ENCODE measurements at places on chromosomes 16 and 17.

- DNase-seq = no peak
Measured at GRCh38 chr17:67672592-67673335, 45.0 kb upstream of the NOL11 start.

- DNase-seq = peak; percentile 26
Measured at GRCh38 chr17:42118545-42118944, 2.6 kb downstream of the KAT2A start.

GRCh38 chr16:17346621-17347569 lies 123.9 kb downstream of the XYLT1 start:
- no peak for DNase-seq

DNA sequence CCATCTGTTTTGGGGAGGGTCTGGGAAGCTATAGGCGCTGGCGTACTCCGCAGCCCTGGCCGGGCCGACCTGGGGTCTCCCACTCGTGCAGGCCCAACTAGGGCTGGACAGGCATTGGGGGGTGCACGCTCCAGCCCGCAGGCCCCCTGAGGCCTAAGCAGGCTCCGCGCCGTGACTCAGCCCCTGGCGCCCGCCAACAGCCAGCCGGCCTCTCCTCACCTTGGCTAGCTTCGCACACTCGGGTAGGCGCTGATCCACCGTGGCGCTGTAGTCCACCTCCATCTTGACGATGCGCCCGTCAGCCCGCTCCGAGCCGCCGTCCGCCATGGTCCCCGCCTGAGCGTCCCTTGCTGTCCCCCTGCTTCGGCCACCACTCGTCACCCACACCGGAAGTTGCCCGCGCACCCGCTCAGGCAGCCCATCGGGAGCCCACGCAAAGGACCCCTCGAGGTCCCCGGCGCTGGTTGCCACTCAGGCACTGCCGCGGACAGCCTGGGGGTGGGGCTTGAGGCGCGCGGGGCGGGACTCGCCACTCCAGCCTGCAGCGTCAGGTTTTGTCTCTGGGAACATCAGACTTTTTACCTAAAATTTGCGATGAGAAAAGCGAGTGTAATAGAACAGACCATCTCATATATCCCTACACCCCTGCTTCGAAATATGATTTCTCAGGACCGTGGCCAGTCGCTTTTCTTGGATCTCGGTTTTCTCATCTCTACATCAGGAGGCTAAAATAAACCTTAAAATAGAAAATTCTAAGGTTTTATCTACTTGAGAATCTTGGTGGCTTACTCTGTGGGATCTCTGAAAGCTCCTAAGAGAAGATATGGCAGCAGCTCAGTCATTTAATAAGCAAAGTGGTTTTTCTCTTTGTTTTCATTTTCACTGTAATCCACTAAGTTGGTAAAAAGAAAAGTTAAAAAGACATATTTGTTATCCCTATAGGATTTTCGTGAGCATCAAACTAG lies at the start of gene PSMD12:
Gene PSMD12 (minus strand): TSS at position 385 of the 965 bp plus-strand sequence. CDS start 58 bp downstream, at position 327.
- DNase-seq = peak; percentile 91
